ENCODE measurements at places on chromosomes 13 and 19.

- DNase-seq = no peak
Measured at GRCh38 chr19:10706990-10707389, 5.8 kb downstream of the QTRT1 start.

DNA sequence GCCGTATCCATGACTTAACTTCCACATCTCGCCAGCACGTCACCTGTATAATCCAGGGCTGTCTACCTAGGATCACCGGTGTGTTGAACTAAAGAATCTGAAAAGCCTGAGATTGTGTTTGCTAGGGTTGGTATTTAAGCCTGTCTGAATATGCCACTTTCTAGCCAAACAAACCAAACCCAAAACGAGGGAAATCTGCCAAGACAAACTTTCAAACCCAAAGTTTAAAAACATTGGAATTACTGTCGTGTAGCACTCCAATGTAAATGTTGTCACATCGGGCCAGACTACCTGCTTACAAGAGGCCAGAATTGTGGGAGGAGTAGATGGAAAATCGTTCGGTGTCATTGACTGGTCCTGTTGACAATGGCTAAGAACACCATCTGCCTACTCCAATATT lies 747.8 kb downstream of the EFNB2 start:
- DNase-seq = no peak

GRCh38 chr19:15640294-15640903 lies at the start of gene CYP4F3:
CYP4F3 (plus strand) TSS chr19:15640897; CDS start chr19:15641416, 519 bp downstream.
- no peak for DNase-seq

GRCh38 chr19:32924200-32924599 lies 47.6 kb downstream of the CEP89 start:
- DNase-seq = no peak
